Stimulated activated CD8-positive, alpha-beta memory T cell treated with anti-CD3 and anti-CD28 coated beads, Interleukin-7, amount 100 ng/mL, for 1 hour (primary cell): ENCODE measurements at places on chromosomes 2 and 18.

DNA sequence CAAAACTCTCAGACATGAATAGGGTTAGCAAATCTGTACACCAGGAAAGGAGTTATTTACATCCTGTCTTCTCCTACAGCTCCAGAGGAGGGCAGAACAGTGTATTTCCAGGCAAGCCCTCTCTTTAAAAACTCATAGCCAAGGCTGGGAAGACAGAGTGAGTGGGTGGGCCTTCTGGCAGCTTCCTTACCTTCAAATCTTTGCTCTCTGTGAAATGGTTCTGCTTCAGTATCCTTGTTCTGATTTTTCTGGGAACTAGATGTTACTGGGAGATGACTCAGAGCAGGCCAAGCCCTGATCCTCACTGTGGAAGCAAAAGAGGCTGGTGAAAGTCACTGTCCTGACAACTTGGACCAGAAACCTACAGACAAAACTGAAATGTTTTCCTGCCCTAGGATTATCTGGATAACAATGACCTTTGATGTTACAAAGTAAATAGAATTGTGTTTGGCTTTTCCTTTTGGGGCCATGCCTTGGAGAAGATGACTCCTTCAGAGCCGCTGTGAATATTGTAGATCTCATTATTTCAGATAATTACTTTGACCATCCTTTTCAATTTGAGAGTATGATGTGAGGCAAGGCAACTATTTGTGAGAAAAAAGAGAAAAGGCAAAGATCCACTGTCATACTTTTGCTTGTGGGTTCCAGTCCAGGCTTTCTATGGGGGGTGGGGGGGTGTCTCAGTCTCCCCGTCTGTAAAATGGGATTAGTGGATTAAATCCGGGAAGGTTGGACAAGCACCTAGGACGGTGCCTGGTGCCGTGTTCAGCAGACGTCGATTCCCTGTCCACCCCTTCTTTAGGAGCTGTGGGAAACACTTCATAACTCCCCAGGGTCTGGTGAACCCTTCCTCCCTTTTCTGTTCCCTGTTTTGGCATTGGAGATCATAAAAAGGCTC, 644 bp upstream of the QPCT start:
- no peak for DNase-seq

GRCh38 chr2:61877571-61878245, 10.7 kb downstream of the CCT4 start:
- no peak for DNase-seq

DNA sequence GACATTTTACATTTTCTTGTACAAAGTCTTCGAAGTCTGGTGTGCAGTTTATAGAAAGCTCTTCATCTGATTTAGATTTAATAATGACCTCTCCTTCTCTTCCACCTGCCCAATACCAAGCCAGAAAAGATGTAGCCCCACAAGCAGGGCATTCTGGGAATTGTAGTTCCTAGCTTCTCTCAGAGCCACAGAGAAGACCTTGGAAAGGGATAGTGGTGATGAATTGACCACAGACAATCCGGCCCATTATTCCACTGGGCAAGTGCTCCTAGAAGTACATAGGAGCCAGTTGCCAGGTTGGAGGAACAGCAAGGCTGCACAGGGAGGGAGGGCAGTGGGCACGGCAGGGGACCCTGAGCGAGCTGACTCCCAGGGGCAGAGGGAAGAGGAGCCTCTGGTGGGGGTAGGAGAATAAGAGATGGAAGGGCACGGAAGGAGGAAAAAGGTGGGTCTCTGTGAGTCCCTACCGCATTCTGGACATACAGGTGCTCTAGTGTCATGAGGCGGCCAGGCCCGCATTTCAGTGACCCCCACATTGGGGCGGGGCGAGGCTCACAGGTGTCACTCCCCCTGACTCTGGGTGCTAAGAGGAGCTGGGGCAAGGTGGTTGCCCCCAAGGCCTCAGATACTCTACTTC, 152.5 kb upstream of the HAAO start:
- DNase-seq = no peak

DNA sequence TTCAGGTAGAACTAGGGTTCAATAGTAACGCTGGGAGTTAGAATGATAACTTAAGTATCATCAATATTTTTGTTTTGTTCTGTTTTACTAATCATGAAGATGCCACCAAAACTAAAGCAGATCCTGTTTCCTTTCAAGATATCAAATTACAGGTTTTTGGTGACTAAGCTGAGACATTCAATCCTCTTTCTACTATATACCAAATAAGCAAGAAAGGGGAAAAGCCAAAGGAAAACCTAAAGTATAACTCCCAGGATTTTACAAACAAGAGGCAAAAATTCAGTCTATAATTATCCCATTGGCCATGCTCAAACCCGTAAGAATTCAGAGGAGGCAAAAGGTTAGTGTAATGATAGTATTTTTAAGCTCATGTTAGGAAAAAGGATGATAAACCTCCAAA, 175.2 kb upstream of the CCDC150 start:
- no peak for DNase-seq

DNA sequence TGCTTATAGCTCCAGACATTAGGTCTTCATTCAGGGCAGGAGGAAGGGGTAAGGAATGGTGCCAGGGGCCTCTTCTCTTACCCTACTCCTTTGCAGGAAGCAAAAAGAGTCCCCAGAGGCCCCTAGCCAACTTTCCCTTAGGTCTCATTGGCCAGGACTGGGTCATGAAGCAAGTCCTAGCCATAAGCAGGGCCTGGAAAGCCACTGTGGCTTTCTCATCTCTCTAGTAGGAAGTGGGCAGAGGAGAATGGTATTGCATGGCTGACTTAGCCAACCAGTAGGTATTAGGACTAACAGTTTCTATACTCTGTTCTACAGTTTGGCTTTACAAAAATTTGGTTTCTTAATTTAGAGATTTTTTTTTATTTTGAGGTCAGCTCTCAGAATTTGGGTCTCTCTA, 4.8 kb downstream of the FAM228A start:
- DNase-seq = no peak

DNA sequence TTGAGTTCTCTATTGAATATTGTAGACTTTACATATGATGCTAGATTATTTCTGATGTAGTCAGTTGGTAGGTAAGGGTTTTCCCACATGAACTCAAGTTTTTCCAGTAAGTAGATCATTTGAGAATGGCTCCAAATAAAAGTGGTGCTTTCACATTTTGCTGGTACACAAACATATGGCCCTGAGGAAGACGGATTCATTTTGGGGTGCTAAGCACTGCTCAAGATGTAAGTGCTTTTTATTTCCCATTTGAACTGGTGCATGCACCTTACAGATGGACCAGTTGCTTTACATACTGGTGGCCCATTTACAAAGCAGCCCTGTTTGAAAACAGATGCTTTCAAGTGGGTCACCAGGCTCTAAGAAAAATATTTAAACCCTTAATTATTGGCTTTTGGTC, 266.7 kb downstream of the MEIS1 start:
- DNase-seq = no peak

GRCh38 chr2:112879491-112880041, 31.4 kb upstream of the IL37 start:
- no peak for DNase-seq

- no peak for DNase-seq
Measured at GRCh38 chr2:199851883-199852282, 891 bp upstream of the FTCDNL1 start.

- DNase-seq = no peak
Measured at GRCh38 chr2:52107124-52107523, 1075.2 kb upstream of the NRXN1 start.

DNA sequence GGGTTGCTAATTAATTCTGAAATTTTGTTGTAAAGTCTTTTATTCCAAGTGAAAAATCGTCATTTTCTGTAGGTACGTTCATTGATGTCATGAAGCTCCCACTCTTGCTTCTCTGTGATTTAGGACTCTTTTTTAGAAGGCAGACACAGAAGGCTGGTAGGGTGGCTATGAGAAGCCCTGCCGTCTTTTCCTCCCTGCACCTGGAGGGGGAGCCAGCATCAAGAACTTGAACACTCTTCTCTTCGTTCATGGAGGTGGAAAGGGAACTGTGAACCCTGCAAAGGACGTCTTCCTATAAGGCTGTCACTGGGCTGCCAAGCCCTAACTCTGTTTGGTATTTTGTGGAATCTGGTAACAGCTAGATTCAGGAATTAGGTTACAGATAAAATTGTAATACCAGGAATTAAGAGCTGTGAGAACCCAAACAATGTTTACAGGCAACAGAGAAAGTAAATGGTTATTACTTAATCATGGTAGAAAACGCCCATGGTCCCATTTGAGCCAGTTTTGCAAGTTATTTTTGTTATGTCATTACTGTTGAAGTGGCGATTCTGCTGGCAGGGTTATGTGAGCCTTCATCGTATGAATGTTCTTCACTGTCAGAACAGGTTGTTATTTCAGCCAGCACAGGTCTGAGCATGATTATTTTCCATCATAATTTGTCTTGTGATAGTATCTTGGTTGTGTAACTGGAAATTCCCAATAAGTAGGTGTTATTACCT, 112.2 kb downstream of the OSBPL6 start:
- DNase-seq = no peak

- no peak for DNase-seq
Measured at GRCh38 chr2:79936715-79937114, 367.8 kb downstream of the LRRTM1 start.

DNA sequence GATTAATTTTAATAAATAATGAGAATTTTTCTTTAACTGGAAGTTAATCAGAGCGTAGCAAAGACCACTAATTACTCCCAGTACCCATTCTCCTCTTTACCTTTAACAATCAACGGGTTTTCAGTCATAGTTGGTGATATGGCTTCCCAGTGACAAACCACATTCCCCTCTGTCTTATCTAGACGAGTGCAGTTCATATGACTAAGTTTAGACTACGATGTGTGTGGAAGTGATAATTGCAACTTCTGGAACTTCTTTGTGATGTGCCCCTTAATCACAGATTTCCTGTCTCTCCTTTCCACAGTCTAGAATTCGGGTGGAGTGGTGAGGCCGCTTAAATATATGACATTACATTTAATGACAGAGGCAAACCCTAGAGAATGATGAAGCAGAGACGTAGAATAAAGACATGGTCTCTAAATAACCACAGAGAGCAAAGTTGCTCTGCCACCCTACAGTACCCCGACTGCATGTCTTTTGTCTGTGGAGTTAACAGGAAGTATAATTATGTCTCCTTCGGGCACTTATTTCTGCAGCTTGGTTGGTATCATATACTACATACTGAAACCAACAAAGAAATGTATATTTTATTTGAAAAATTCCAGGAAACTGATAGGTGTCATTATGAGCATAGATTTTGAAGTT, 693.3 kb upstream of the CDH7 start:
- DNase-seq = no peak

GRCh38 chr2:98467082-98467536, 22.5 kb downstream of the INPP4A start:
- DNase-seq = no peak

DNA sequence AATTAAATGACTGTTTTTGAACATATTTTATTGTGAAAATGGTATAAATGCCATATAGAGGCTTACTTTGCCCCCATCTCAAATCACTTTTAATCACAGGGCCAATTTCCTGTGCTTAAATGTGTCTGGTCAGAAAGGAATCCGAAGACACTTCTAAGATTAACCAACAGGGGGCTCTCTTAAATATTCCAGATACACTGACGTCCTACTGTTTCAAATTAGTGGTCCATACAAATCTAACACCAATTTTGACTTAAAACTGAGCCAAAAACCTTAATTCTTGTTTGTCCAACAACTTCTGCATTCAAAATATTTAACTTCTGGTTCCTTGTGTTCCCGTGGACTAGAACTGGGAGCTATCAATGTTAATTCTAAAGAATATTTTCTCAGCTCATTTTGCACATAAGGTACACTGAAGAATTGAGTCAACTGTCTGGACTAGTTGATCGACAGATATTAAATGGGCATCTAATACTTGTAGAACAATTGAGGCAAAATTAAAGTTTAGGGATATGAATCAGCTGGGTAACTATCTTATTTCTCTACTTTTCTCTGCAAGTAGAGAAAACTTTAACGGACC, 557.5 kb downstream of the ARHGAP15 start:
- DNase-seq = no peak

- DNase-seq = no peak
Measured at GRCh38 chr2:233085839-233086150, 25.7 kb downstream of the INPP5D start.

GRCh38 chr18:42537291-42537690, 578.2 kb downstream of the RIT2 start:
- no peak for DNase-seq

DNA sequence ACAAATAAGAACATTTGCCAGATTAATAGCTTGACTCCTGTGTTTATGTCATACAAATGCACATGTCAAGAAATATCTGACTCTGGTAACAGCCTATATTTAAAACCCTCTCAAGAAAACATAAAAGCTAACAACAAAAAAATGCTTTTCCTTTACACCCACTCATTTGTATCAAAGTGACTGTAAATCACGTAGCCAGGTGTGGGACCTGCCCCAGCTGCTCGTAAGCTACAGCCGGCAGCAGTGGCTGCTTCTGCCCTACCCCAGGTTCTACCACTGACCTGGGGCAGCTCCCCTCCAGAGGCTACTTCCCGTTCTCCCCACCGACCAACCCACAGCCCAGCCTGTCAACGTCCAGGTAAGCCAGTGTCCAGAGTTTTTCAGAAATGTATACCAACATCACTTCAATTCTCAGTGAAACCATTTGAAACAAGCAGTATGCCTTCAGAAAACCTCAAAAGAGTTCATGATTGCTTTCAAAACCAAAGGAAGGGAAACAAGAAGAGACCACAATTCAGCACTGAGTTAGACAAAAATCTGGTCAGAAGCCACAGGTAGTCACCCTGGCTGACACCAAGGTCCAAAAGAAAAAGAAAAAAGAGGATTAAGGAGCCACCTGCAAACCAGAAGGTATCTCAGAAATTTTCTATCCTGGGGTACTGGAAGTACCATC, 40.4 kb downstream of the KIDINS220 start:
- no peak for DNase-seq

DNA sequence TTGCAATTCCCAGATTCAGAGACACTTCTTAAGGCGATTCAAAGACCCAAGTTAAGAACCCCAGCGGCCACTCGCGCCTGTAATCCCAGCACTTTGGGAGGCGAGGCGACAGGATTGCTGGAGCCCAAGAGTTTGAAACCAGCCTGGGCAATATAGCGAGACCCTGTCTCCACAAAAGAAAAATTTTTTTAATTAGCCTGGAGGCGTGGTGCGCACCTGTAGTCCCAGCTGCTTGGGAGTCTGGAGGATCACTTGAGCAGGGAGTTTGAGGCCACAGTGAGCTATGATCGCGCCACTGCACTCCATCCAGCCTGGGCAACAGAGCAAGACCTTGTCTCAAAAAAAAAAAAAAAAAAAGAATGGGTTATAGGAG, 585 bp upstream of the ANAPC1 start:
- DNase-seq = no peak

GRCh38 chr2:73931531-73932500, 5.1 kb downstream of the DGUOK start:
- no peak for DNase-seq

- DNase-seq = no peak
Measured at GRCh38 chr2:189676471-189676870, 2.0 kb downstream of the ANKAR start.
